ENCODE measurements at places on chromosomes 2 and 18.

- no peak for DNase-seq
Measured at GRCh38 chr2:150125188-150125587, 362.3 kb downstream of the RND3 start.

GRCh38 chr2:171630812-171631626 is 56.2 kb upstream of the DYNC1I2 start:
- DNase-seq = no peak

DNA sequence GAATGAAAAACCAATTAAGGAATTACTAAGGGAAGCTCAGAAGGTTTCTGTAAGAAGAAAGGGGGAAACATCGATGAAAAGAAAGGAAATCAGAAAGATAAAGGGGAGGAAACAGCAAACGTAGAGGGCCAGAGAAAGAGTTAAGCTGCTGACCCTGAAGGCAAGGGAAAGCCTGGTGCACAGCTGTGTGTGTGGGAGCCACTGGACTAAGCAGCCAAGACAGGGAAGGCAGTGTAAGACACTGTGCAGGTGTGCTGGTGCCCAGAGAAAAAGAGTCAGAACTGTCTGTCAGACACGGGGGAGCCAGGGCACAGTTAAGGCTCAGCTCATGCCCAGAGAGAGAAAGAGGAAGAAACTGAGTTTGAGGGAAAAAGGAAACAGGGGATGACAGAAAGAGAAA is 104.0 kb downstream of the HIBCH start:
- DNase-seq = no peak

DNA sequence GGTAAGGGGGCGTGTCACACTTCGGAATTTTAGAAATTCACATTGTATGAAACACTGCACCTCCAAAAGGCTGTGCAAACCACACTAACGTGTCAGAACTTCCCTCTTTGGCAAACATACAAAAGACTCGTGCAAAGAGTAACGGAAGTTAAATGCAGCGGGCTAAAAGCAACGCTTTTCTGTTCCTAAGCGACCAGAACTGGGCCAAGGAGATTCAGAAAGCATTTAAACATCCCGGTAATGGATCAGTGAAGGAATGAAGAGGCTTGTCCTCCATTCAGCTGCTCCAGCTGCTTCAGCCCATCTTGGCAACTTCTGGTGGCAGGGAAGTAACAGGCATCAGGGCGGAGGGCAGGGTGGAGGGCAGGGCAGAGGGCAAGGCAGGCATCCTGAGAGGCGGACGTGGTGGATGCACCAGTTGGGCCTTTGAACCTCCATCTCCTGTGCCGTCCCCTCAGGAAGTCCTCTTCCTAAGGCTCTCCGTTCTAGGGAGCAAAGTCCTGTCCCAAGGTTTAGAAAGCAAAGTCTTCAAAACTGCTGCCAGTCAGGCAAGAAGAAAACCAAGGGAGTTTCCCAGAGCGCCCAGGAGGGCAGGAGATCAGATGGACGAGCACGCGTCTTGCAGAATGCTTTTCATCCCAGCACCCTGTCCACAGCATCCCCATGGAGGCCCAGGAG is 230.7 kb downstream of the ZNF516 start:
- DNase-seq = no peak

GRCh38 chr2:10722252-10722825 is 909 bp downstream of the ATP6V1C2 start:
- no peak for DNase-seq

DNA sequence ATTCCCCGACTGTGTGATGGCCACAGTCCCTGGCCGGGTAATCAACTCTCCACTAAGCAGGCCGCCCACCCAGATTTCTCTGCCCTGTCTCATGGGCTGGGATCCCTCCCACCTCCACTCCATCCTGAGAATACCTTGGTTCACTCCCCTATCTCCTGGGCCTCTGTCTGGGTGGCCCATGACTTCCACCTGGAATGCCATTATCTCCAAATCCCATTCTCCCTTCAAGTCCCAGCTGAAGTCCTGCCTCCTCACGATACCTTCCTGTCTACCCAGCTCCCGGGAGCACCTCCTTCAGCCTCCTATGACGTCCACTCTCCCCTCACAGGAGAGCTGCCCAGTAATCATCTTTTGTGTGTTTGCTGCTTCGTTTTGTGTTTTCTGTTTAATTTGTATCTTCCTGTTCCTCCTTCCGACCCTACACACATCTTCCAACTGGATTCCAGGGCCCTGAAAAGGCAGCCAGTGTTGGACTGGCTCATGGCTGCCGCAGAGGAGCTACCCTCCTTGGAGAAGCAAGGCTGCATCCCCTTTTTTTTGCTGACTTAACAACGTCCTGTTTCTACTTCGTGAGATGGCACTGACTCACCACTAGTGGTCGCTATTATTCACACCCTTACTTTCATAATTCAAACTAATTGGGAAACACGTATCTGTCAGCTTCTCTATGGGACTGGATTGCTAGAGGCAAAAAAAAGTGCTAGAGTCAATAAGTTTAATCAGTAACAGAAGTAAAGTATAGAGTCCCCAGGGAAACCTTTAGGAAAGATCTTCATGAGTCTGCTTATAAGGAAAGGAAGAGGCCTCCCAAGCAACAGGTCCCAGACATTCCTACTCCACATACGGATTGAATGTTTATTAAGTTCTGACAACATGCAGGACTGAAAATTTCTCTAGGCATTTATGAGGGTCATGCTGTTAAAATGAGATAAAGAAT is 171.9 kb upstream of the GATA6 start:
- peak; percentile 18 for DNase-seq

GRCh38 chr2:201881741-201882140 is 75.4 kb downstream of the CDK15 start:
- no peak for DNase-seq

- no peak for DNase-seq
Measured at GRCh38 chr2:181746844-181747243, 66.5 kb upstream of the NEUROD1 start.

- no peak for DNase-seq
Measured at GRCh38 chr18:28541276-28541930, 364.5 kb upstream of the CDH2 start.

GRCh38 chr2:64250751-64251423 is 106.7 kb upstream of the PELI1 start:
- no peak for DNase-seq

DNA sequence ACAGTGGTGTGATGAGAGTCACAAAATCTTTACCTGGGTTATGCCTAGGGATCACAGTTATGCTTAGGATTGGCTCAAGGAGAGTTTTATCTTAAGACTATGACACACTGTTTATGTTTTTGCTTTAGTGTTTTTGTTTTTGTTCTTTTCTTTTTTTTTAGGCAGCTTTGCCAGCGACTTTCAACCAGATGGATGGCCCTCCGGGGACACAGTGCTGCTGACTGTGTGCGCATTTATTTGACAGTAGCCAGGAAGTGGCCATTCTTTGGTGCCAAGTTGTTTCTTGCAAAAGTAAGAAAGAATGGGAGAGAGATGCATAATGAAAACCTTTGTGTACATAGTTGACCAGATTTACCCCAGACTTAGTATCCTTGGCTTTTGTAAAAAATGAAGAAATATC is 15.1 kb upstream of the DYNC2LI1 start:
- no peak for DNase-seq

- no peak for DNase-seq
Measured at GRCh38 chr2:239601201-239601851, 200.5 kb upstream of the HDAC4 start.

GRCh38 chr2:187500585-187501359 is 52.7 kb upstream of the CALCRL start:
- DNase-seq = no peak

- no peak for DNase-seq
Measured at GRCh38 chr2:95008306-95008705, 17.2 kb upstream of the MAL start.

- no peak for DNase-seq
Measured at GRCh38 chr2:100393362-100393761, 24.1 kb downstream of the CHST10 start.

DNA sequence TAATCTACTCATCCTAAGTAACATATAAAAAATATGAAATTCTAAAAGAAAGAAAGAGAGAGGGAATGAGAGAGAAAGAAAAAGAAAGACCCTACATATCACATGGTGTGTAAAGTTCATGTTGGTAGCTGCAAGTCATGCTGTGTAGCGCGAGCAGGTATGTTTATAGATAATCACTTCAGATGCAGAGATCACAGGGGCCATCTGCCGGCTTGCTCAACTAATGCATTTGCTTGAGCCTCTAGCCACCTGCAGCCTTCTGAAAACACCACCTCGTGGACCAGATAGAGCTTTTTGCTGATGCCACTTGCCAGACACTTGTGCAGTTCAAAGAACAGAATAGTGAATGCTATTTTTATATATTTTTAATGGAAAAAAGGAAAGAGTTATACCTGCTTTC is 37.6 kb downstream of the CDH7 start:
- no peak for DNase-seq

DNA sequence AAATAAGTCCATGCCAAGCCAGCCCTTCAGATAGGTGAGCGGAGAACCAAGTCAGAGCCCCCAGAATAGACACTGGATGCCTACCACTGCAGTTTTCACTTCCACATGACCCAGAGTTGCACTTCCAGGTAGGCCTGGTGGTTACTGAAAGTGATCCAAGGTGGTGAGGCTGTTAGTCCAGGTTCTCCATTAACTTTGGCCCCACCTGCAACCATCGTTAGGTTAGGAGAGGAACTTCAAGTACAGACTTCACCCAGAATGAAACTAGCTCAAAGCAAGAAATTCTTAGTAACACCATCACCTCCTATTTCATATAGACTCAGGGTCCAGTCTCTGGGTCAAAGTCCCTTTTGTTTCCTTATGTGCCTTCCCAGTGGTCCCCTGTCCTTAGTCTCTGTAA is 293.1 kb upstream of the ID2 start:
- no peak for DNase-seq

DNA sequence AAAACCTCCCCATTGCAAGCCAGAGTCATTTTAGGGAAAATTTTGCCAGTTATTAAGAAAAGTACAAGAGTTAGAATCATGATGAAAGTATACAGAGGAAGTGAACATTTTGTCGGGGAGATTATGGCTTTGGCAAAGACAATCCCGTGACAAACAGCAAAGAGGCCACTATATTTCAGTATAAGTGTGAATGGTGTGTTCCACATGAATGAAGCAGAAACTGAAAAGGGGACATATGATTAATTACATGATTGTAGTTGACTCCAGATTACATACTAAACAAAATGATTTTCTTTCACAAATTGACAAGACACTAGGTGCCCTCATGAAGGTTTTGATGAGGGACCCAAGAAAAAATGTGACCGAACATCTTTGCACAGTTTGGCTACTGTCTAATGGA is 42.0 kb downstream of the SP140 start:
- DNase-seq = no peak

DNA sequence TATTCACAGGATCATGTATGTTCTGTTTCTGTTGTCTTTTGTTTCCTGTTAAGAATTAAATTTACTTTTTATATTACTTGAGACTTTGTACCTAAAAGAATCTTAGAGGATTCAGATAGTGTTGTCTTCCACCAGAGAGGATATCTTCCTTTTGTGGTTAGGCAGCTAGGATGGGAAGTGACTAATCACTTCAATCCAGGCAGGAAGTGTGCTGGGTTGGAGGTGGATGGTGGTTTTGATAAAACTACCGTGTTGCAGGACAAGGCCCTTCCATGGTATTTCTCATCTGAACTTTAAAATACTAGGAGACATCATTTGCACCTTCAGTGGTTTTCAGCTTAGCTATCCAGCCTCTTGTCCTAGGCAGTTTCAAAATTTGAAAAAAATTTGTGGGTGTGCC is 728.6 kb upstream of the CDH2 start:
- no peak for DNase-seq

DNA sequence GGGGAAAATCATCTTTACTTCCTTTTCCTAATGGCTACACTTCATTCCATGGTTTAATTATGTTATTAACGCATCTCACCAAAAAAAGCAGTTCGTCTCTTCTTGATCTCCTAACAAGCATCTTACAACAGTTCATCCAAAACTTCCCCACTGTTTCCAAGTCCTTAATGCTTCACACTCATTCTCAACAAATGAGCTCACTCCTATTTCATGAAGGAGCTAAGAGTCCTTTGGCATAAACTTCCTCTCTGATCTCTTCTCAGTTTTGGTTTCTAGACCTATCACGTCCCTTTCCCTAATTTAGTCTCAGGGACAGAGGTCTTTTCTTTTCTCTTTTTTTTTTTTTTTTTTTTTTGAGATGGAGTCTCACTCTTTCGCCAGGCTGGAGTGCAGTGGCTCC is 205.9 kb upstream of the SLC39A10 start:
- DNase-seq = no peak

DNA sequence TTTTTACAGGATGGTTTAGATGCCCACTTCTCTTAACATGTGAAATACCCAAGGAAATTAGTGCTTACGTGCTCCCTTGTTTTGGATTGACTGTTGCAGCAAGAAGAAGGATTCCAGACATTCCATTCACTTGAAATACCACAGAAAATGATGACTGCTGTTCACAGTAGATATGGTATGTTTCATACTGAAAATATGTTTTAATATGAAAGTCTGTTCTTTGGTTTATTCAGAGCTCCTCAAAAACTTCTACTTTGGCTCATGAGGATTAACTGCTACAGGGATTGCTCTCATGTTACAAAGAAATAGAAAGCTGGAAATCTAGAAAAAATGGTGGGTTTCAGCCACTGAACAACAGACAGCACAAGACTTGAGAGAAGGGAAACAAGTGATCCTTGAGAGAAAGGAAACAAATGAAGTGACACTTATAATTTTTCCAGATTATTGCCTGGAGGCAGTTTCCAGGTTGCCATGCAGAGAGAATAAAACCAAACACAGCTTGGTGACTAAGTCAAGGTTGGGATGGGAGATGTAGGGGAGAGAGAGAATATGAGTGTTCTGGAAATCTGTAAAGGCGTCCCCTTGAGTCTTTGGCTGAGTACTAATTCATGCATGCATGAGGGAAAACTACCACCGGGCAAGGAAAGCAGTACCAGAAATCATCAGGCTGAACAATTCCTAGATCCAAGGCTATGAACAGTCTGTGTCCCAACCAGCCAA is 348.1 kb downstream of the CLIP4 start:
- no peak for DNase-seq

DNA sequence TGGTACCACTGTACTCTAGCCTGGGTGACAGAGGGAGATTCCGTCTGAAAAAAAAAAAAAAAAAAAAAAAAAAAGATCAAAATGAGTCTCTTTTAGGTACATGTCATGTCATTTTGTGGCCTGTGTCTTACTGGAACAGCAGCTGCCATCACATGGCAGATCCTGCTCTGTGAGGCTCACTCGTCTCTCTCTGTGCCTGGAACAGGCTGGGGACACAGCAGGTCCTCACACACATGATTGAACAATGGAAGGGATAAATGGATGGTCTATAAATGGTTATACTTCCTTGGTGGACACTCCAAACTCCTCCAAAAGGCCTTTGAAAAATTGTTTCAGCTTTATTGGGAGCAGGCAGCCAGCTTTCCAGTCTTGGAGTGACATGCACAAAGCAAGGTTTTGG is 236.2 kb upstream of the COPS8 start:
- no peak for DNase-seq
